Neural crest cell (in vitro differentiated cells): ENCODE measurements at places on chromosomes 5 and 9. TPM values are rescaled to one million over a fixed set of nuclear protein-coding genes. Genes with fewer than 3 reads are reported as not detected.

GRCh38 chr9:132059361-132059760 is 20.3 kb downstream of the MED27 start:
- H3K36me3 ChIP-seq = peaks cover 4% of the 10 kb centered on the region
- peaks cover 8% of the 10 kb centered on the region for H3K4me1 ChIP-seq
- H3K27me3 ChIP-seq = no peaks in the 10 kb centered on the region
- H3K4me3 ChIP-seq = no peak overlapping the region
- H3K27ac ChIP-seq = no peak overlapping the region

DNA sequence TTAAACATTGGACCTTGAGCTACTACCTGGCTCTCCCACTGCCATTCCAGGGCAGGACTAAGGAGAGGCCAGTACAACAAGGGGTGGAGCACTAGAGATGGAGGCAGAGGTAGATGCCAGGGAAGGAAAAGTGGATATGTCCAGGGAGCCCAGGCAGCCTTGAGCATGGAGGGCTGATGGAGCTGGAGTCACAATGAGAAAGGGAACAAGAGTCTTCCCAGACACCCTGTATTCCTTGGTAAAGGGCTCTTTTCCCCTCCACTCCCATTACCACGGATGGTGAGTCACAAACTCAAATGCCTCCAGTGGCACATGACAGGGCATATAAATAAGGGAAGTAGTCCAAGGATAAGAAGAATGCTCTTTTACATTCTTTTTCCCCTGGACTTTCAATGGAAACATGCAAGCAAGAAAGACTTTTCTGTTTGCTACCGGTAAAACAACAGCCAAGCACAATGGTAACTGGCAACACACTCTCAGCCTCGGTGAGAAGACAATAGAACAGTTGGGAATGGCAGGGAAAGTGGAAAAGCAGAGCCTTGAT is 16.7 kb downstream of the ERAP1 start:
- H3K4me3 ChIP-seq = no peak overlapping the region
- H3K27ac ChIP-seq = no peak overlapping the region
- no peak for DNase-seq
- H3K36me3 ChIP-seq = peaks cover 15% of the 10 kb centered on the region
- H3K4me1 ChIP-seq = peaks cover 16% of the 10 kb centered on the region

DNA sequence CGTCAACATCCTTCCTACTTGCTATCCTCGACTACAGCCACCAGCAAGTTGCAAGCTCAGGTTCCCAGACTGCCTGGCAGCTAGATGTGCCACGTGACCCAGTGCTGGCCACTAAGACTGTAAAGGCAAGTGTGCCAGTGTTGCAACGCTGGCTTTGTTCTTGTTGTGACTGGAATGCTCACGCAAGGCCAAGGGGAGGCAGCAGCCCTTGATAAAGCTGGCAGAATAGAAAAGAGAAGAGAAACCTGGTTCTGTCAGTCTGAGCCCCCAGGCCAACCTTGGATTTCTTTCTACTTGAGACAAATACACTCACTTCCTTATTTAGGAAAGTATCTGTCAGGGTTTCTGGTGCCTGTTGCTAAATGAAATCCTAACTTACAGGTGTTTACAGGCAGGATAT is 113.0 kb downstream of the KLHL3 start:
- no peaks in the 10 kb centered on the region for H3K36me3 ChIP-seq
- H3K4me1 ChIP-seq = no peaks in the 10 kb centered on the region
- no peaks in the 10 kb centered on the region for H3K27me3 ChIP-seq
- no peak overlapping the region for H3K27ac ChIP-seq

The CERCAM gene
- 49.7 and 56.4 TPM in 2 replicates for total RNA-seq

The KCNMB1 gene
- 0.09 TPM in 1 of 2 replicates, not detected in the other for total RNA-seq

- H3K4me3 ChIP-seq = no peak overlapping the region
- no peaks in the 10 kb centered on the region for H3K27me3 ChIP-seq
- peaks cover 37% of the 10 kb centered on the region for H3K4me1 ChIP-seq
Measured at GRCh38 chr5:172858511-172858989, 24.5 kb downstream of the ERGIC1 start.

- peaks cover 3% of the 10 kb centered on the region for H3K36me3 ChIP-seq
- no peaks in the 10 kb centered on the region for H3K4me1 ChIP-seq
- H3K27me3 ChIP-seq = no peaks in the 10 kb centered on the region
- no peak overlapping the region for H3K27ac ChIP-seq
Measured at GRCh38 chr5:76980518-76981144, 27.8 kb downstream of the CRHBP start.

DNA sequence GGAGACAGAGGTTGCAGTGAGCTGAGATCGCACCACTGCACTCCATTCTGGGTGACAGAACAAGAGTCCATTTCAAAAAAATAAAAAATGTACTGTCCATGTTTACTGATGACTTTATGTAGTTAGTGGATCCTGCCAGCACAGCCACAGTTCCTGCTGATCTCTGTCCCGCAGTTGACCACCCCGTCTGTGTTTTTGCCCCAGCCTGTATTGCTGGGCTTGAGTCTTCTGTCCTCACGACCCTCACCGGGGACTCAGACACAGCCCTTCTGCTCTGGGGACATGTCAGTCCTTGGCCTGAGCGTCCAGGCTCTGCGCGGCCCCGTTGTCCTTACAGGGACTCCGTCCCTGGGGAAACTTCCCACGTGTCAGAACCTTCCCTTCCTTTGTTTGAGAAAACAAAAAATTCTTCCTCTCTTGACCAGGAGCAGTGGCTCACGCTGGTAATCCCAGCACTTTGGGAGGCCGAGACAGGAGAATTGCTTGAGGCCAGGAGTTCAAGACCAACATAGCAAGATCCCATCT is 14.5 kb downstream of the SURF6 start:
- DNase-seq = no peak
- no peaks in the 10 kb centered on the region for H3K4me1 ChIP-seq
- no peaks in the 10 kb centered on the region for H3K36me3 ChIP-seq
- H3K27ac ChIP-seq = no peak overlapping the region

The PCAT7 gene
- total RNA-seq = 7.4 and 8.6 TPM in 2 replicates

DNA sequence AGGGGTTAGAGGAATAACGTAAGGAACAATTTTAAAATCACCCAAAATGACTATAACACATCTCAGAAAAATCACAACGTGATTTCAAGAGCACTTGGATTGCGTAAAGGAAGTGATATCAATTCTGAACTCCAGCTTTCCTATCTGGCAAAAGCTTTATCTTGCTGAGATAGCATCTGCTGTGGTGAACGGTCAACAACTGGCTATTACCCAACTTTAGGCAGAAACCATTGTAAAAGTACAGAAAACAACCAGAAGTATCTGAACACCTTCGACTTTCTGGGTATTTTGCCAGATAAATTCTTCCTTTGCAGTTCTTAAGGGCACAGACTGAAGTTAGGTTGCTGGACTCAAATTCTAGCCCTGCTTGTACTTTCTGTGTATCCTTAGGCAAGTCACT is 9.2 kb downstream of the ABLIM3 start:
- H3K36me3 ChIP-seq = no peaks in the 10 kb centered on the region
- H3K4me3 ChIP-seq = no peak overlapping the region
- DNase-seq = no peak

The AQP7 gene
- 0.57 and 0.98 TPM in 2 replicates for total RNA-seq

The ADAM19 gene
- 9.1 and 11.3 TPM in 2 replicates for total RNA-seq

The IGFBPL1 gene
- total RNA-seq = 58.9 and 63.8 TPM in 2 replicates

DNA sequence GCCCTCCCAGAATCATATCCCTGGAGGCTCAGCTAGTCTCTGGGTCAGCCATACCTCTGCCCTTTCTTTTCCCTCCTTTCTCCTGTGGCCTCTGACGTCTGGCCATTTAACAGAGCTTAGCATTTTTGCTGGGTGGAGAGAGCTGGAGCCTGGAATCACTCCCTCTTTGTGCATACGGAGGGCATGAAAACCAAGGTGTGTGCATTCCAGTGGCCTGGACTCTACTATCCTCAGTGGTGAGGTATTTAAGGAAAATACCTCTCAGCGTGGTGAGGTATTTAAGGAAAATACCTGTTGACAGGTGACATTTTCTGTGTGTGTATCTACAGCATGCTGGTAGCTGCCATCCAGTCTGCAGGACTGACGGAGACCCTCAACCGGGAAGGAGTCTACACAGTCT is 27.5 kb downstream of the TGFBI start:
- DNase-seq = no peak
- H3K36me3 ChIP-seq = no peaks in the 10 kb centered on the region
- H3K27me3 ChIP-seq = no peaks in the 10 kb centered on the region

The PAEP gene
- total RNA-seq = not detected in 2 replicates

GRCh38 chr9:91904588-91905236 is 45.3 kb downstream of the ROR2 start:
- no peak overlapping the region for H3K4me3 ChIP-seq
- no peaks in the 10 kb centered on the region for H3K27me3 ChIP-seq
- DNase-seq = no peak
- no peaks in the 10 kb centered on the region for H3K36me3 ChIP-seq
- H3K4me1 ChIP-seq = peaks cover 56% of the 10 kb centered on the region

GRCh38 chr9:72586388-72587130 is 65.2 kb downstream of the TMC1 start:
- H3K27me3 ChIP-seq = no peaks in the 10 kb centered on the region
- H3K27ac ChIP-seq = no peak overlapping the region
- H3K36me3 ChIP-seq = no peaks in the 10 kb centered on the region
- no peak for DNase-seq
- H3K4me3 ChIP-seq = no peak overlapping the region
- H3K4me1 ChIP-seq = peaks cover 55% of the 10 kb centered on the region
